Hepatic stellate cell (primary cell): ENCODE measurements at places on chromosomes 16 and 17.

DNA sequence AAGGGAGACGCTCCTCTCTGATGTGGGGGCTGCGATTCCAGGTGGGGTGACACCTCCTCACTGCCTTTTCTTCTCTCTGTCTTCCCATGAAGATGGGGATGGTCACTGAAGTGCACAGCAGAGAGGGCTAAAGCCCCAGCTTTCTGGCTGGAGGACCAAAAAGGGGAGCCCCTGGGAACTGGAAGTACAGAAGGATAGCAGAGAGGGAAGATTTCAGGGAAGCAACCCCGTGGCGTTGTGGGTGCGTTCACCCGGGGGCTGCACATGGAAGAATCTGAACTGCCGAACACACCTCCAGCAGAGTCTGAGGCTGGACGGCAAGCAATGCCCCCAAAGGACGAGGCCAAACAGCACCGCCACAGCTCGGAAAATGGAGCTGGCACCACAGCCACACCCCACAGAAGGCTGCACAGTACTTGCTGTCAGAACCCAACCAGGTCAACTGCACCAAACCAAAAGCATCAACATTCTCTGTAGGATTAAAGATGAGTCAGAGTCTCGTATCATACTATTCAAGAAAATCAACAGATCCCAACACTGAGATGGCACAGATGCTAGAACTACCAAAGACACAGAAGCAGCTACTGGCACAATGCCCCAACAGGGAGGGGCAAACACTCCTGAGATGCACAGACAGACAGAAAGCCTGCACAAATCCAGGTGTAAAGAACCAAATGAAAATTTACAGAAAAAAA is 49.9 kb downstream of the MAP1LC3B start:
- DNase-seq = no peak

GRCh38 chr16:63488955-63489354 is 1452.7 kb upstream of the CDH8 start:
- DNase-seq = no peak

GRCh38 chr16:53900667-53901066 is 196.7 kb downstream of the FTO start:
- no peak for DNase-seq

- peak; percentile 97 for DNase-seq
Measured at GRCh38 chr16:67396159-67397035, 3.1 kb upstream of the TPPP3 start.

GRCh38 chr16:16021988-16022682 is 72.7 kb downstream of the ABCC1 start:
- DNase-seq = peak; percentile 96

DNA sequence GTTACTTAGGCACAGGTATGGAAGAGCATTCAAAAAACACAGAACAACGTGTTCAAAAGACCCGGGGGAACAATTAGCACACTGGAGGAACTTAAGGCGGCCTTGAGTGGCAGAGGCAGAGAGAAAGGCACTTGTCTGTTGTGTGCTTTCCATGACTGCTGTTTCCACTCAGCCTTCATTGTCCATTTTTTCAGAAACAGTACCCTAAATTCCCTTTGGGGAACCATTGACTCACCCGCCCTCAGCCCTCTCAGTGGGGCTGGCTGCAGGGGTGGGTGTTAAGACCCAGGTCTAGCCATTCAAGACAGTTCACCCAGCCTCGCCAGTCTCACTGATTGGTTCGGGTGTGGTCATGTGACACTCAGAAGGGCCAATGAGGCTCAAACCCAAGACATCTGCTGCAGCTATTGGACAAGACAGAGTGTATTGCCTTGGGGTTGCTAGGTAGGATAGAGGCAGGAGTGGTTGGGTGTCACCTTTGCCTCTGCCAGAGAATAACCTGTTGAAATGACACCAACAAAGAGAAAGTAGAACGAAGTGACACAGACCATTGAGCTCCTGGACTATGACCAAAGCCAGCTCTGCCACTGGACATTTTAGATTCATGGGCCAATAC is 19.6 kb upstream of the CEP20 start:
- DNase-seq = peak; percentile 37
